ENCODE measurements at places on chromosomes 3 and 15.

DNA sequence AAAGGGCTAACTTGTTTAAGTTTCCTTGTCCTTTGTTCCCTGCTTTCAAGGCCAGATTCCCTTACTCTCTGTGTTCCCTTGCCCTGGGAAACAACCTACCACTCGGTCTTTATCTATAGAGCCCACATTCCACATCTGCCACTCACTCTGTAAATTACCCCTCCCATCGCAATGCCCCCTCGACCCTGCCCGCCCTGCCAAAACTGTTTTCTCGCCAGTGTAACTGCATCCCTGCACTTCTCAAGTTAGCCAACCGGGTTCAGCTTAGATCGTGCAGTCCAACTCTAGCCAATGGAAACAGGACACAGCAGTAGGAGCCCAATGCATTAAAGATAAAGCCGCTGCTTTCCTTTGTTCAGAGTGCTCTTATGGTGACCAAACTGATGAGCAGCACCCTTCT lies 263.6 kb downstream of the TBL1XR1 start:
- no peak overlapping the region for H3K4me3 ChIP-seq
- H3K27ac ChIP-seq = no peak overlapping the region
- H3K36me3 ChIP-seq = no peaks in the 10 kb centered on the region
- DNase-seq = no peak
- no peaks in the 10 kb centered on the region for H3K4me1 ChIP-seq
- H3K27me3 ChIP-seq = no peaks in the 10 kb centered on the region

- H3K36me3 ChIP-seq = no peaks in the 10 kb centered on the region
- H3K4me1 ChIP-seq = peaks cover 29% of the 10 kb centered on the region
- H3K27ac ChIP-seq = no peak overlapping the region
- DNase-seq = no peak
Measured at GRCh38 chr3:171258316-171258715, 201.9 kb downstream of the TNIK start.

GRCh38 chr3:87867001-87867400 lies 191.8 kb downstream of the CGGBP1 start:
- H3K36me3 ChIP-seq = peaks cover 4% of the 10 kb centered on the region
- DNase-seq = no peak
- H3K27ac ChIP-seq = no peak overlapping the region

GRCh38 chr3:8644748-8645390 lies at the start of gene SSUH2:
Gene SSUH2 (minus strand): TSS chr3:8644798. CDS start chr3:8644758, 40 bp downstream.
- DNase-seq = no peak
- H3K4me1 ChIP-seq = no peaks in the 10 kb centered on the region
- H3K27ac ChIP-seq = no peak within 1 kb of the TSS
- no peak within 1 kb of the TSS for H3K4me3 ChIP-seq
- peaks cover 5% of the 10 kb centered on the region for H3K27me3 ChIP-seq
- H3K36me3 ChIP-seq = no peaks in the 10 kb centered on the region

- no peak overlapping the region for H3K4me3 ChIP-seq
- H3K27ac ChIP-seq = no peak overlapping the region
- H3K27me3 ChIP-seq = peaks cover 2% of the 10 kb centered on the region
- no peaks in the 10 kb centered on the region for H3K4me1 ChIP-seq
- no peaks in the 10 kb centered on the region for H3K36me3 ChIP-seq
Measured at GRCh38 chr3:8286086-8286485, 215.5 kb upstream of the LMCD1 start.

GRCh38 chr3:161339517-161340500 lies 31.5 kb downstream of the SPTSSB start:
- H3K4me1 ChIP-seq = no peaks in the 10 kb centered on the region
- H3K27ac ChIP-seq = no peak overlapping the region
- H3K27me3 ChIP-seq = peaks cover 4% of the 10 kb centered on the region
- DNase-seq = no peak

GRCh38 chr15:87874896-87875711 lies 381.4 kb downstream of the NTRK3 start:
- no peaks in the 10 kb centered on the region for H3K36me3 ChIP-seq
- H3K27me3 ChIP-seq = no peaks in the 10 kb centered on the region
- H3K4me3 ChIP-seq = no peak overlapping the region
- no peak for DNase-seq

DNA sequence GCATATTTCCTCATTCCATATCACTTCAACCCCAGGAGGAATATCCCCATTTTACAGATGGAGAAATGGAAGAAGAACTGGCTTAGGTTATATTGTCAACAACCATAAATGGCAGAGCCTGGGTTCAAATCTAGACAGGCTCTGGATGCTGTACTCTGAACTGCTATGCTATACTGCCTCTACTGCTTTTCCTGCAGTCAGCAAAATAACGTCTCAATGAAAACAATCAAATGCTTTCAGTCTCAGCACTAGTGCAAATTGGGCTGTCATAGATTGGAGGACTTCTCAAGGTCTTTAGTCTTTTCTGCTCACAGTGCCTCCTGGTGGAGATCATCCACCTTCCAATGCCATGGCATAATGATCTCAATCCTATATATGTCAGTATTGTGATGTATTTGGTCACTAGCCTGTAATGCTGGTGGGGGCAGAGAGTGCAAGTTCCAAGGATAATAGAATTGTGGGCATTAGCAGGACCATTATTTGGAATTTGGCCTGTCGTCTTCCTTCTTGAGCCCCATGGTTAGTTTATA lies 285.0 kb downstream of the CLSTN2 start:
- H3K4me3 ChIP-seq = no peak overlapping the region
- H3K4me1 ChIP-seq = no peaks in the 10 kb centered on the region
- no peaks in the 10 kb centered on the region for H3K36me3 ChIP-seq
- H3K27me3 ChIP-seq = peaks cover 3% of the 10 kb centered on the region

GRCh38 chr3:129045675-129046036 lies 14.9 kb upstream of the GP9 start:
- peaks cover 2% of the 10 kb centered on the region for H3K4me1 ChIP-seq
- H3K27ac ChIP-seq = no peak overlapping the region
- no peak overlapping the region for H3K4me3 ChIP-seq
- DNase-seq = no peak

DNA sequence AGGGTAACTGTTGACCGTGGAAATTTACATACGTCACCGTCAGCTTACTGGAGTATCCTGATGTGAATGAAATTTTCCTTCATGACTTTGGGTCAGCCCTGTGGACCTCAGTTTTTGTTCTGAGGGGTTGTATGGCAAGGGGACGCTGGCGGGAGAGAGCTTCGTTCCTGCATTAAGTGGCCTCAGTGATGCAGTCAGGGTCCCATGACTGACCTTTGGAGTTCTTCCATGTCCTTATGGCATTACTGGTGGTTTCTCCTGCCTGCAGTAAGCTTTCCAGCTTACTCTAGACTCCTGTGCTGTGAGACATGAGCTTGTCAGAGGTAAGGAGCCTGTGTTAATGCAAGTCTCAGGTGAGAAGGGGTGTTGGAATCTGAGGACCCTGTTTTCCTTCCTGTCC lies 1.8 kb downstream of the CD276 start:
- no peak overlapping the region for H3K4me3 ChIP-seq
- no peaks in the 10 kb centered on the region for H3K36me3 ChIP-seq
- peaks cover 56% of the 10 kb centered on the region for H3K27me3 ChIP-seq
- H3K4me1 ChIP-seq = peaks cover 12% of the 10 kb centered on the region

- peaks cover 10% of the 10 kb centered on the region for H3K27me3 ChIP-seq
- H3K4me3 ChIP-seq = no peak overlapping the region
- H3K36me3 ChIP-seq = no peaks in the 10 kb centered on the region
- no peak overlapping the region for H3K27ac ChIP-seq
- H3K4me1 ChIP-seq = peaks cover 9% of the 10 kb centered on the region
Measured at GRCh38 chr15:22951381-22952280, 28.5 kb downstream of the CYFIP1 start.

DNA sequence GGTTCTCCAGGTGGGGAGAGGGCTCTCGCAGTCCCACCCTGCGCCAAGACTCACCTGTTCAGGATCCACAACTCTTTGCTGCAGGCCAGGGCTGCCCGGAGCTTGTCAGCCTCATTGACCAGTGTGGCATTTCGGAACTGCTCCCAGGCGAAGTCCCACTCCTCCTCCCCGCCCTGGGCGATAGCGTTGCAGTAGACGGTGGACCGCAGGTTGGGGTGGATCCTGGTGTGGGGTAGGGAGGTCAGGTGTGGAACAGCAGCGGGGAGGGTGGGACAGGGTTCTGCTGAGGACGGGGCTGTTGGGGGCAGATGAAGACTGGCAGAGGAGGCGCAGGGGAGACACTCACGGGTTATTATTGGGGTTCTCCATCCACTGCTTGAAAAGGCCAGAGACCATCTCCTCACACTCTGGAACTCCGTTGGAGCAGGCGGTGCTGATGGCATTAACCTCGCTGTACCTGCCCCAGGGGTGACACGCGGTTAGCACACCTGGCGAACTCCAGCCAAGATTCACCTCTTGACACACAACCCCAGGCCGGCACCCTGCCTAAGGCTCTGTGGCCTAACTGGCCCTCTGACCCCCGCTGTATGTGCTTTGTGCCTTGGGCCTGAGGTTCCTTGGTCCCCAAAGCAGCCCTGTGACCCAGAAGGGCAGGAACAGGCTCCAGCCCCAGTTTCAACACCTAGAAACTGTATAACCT lies 16.1 kb downstream of the MESP2 start:
- H3K4me1 ChIP-seq = no peaks in the 10 kb centered on the region
- no peak overlapping the region for H3K4me3 ChIP-seq
- no peak for DNase-seq
- no peaks in the 10 kb centered on the region for H3K36me3 ChIP-seq

DNA sequence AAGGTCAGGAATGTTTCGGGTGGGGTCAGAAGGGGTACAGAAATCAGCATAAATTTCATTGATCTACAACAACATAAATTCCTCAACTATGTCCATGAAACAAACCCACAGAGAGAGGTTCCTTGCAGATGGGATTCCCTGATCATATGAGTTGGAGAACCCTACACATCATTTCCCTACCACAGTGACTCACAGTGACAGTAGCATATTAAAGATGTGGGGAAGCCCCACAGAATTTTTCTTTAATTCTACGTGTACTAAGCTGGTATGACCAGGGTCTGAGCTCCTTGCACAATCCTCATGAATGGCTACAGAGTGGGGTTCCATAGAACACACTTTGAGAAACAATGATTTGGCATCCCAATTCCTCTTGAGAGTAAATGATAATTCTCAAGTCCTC lies 116.9 kb upstream of the RAD18 start:
- H3K27ac ChIP-seq = no peak overlapping the region
- no peaks in the 10 kb centered on the region for H3K27me3 ChIP-seq
- no peaks in the 10 kb centered on the region for H3K4me1 ChIP-seq

DNA sequence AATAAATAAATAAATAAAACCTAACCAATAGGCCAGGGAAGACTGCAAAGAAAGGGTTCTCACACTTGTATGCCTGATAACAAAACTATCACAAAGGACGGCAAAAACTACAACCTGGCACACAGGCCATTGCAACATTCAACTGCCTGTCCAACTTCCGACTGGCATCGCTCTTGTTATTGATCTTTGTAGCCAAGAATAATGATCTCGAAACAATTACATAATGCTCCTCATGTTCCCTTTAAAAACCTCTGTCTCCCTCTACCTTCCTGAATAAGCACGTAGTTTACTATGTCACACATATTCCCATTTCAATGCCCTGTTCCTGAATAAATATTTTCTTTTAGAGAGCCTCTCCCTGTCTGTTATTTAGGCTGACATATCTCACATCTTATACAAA lies 74.3 kb downstream of the B3GNT5 start:
- no peak overlapping the region for H3K4me3 ChIP-seq
- no peaks in the 10 kb centered on the region for H3K36me3 ChIP-seq
- H3K27ac ChIP-seq = no peak overlapping the region
- DNase-seq = no peak
- H3K27me3 ChIP-seq = peaks cover 8% of the 10 kb centered on the region

- no peaks in the 10 kb centered on the region for H3K36me3 ChIP-seq
- no peak for DNase-seq
- H3K4me3 ChIP-seq = no peak overlapping the region
- H3K27me3 ChIP-seq = peaks cover 2% of the 10 kb centered on the region
Measured at GRCh38 chr3:11131371-11131770, 22.9 kb upstream of the HRH1 start.

DNA sequence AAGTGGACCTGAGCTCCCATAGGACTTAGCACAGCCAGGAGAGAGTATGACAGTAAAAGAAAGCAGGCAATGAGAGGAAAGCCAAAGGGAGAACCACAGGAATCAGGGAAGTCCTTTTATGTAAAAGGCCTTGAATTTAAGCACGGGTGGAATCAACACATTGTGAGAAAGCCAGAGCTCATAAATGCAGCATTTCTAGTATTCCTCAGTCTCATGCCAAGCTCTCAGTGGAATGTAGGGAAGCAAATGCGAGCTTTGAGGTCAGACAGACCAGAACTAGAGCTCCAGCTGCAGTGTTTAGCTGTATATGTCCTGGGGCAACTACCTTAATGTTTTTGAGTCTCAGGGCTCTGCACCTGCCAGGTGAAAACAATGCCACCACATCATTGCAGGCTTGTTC lies 132.1 kb upstream of the TRIM42 start:
- no peak overlapping the region for H3K4me3 ChIP-seq
- H3K4me1 ChIP-seq = peaks cover 3% of the 10 kb centered on the region
- H3K27ac ChIP-seq = no peak overlapping the region
- H3K27me3 ChIP-seq = peaks cover 5% of the 10 kb centered on the region

DNA sequence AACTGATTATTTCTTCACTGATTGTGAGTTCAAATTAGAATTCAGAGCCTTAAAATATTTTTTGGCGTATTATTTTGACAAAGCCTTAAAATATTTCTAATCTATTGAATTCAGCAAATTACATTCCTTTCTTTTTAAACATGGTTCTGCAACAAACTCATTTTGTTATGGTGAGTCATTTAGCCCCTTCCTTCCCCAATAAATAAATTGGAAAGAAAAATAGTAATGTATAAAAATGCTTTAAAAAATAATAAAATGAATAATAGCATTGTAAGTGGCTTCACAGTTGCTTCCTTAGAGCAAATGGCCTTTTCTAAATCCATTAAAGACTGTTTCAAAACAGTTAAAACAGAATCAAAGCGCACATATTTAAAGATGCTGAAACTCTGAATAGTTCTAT lies 12.1 kb downstream of the CSNK1G1 start:
- DNase-seq = no peak
- H3K4me3 ChIP-seq = no peak overlapping the region
- H3K27me3 ChIP-seq = no peaks in the 10 kb centered on the region
- H3K36me3 ChIP-seq = peaks cover 41% of the 10 kb centered on the region
- no peak overlapping the region for H3K27ac ChIP-seq

- no peak overlapping the region for H3K27ac ChIP-seq
- no peak overlapping the region for H3K4me3 ChIP-seq
- H3K4me1 ChIP-seq = no peaks in the 10 kb centered on the region
- peaks cover 2% of the 10 kb centered on the region for H3K36me3 ChIP-seq
- no peaks in the 10 kb centered on the region for H3K27me3 ChIP-seq
Measured at GRCh38 chr3:198017090-198017489, 57.1 kb downstream of the LMLN start.

GRCh38 chr3:127694467-127695215 lies 21.9 kb downstream of the ABTB1 start:
- H3K4me3 ChIP-seq = no peak overlapping the region
- peaks cover 41% of the 10 kb centered on the region for H3K4me1 ChIP-seq
- H3K27me3 ChIP-seq = peaks cover 2% of the 10 kb centered on the region
- H3K27ac ChIP-seq = no peak overlapping the region
- peaks cover 2% of the 10 kb centered on the region for H3K36me3 ChIP-seq

DNA sequence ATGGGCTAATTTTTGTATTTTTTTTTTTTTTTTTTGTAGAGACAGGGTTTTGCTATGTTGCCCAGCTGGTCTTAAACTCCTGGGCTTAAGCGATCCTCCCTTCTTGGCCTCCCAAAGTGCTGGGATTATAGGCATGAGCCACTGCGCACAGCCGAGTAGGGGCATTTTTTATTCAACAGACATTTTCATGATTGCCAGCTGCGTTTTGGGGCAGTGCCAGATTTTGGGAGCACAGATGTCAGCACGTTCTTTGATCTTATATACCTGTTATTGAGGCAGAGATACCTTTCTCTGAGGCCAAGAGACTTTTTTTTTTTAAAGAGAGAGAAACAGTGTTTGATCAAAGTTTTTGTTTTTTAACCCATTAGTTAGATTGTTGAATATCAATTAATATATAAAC lies 16.8 kb downstream of the NEO1 start:
- H3K4me3 ChIP-seq = no peak overlapping the region
- H3K27ac ChIP-seq = no peak overlapping the region
- no peaks in the 10 kb centered on the region for H3K4me1 ChIP-seq

Data from activated B cell treated with CpG ODN at 0.5 μM for 24 hours (primary cell).